ENCODE measurements at places on chromosomes 2 and 18. TPM values are rescaled to one million over a fixed set of nuclear protein-coding genes. Genes with fewer than 3 reads are reported as not detected.

DNA sequence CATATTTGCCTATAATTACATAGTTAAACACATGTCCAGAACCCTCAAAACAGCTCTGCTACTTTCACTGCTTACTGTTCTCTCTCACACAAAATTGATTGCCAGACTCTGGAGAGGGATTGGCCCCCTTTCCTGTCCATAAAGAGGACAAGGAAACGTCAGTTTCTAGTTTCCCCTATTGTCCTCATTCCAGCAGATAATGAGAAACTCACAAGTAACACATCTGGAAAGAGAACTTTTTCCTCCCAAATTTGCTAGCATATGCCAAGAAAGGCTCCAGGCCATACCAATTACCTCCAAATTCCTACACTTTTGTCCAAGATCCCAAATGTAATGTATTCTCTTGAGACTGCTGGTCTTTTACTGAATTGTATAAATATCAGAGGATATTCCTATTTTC, 200.5 kb downstream of the EXOC6B start:
- DNase-seq: no peak

Gene L3MBTL4
- polyA plus RNA-seq: 4.6 TPM

Gene GBX2
- 0.54 TPM for polyA plus RNA-seq

Gene BOLL
- 0.08 TPM for polyA plus RNA-seq

Gene KIF5C
- polyA plus RNA-seq: 5.3 TPM

GRCh38 chr2:190554357-190555006, 20.0 kb upstream of the NEMP2 start:
- DNase-seq: no peak

GRCh38 chr2:37466533-37467222, 122.2 kb downstream of the QPCT start:
- no peak for DNase-seq

Gene MOGAT1
- 0.24 TPM for polyA plus RNA-seq

DNA sequence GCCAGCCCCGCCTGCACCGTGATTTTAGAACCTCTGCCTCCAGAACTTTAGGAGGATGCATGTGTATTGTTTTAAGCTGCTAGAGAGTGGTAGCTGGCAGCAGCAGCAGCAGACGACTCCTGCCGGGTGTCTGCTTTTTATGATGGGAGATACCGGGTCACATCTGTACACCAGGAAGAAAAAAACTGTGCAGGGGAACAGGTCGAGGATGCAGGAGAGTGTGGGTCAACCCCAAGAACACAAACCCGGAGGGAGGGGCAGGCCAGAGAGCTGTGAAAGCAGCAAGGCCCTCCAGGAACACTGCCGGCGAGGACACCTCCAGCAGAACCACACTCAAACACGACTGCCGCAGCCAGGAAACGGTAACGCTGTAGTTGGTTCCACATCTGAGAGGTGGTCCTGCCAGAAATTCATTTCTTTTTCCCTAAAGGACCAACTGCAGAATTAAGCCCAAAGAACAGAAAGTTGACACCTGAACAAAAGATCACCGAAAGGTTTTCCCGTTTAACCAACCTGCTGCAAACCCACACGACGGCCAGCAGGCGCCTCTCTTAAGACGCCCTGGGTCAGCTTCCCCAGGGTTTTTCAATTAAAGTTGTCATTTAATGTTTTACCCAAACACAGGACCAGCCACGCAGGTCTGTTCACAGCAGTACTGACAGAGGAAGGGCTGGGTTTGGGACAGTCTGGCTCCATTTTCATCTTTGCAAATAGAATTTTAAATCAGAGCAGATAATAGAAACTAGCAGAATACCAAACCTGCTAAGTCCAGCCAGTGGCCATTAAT, 60.5 kb downstream of the NDUFA10 start:
- no peak for DNase-seq

Gene COL3A1
- 850 TPM for polyA plus RNA-seq

- DNase-seq: no peak
These were observed 107.5 kb downstream of the MSTN start for GRCh38 chr2:189954989-189955388.

Gene TMEM163
- 1.8 TPM for polyA plus RNA-seq
